ENCODE measurements at places on chromosomes 12 and 14.

GRCh38 chr14:52265253-52265652 is 2.2 kb upstream of the PTGDR start:
- no peak for DNase-seq

DNA sequence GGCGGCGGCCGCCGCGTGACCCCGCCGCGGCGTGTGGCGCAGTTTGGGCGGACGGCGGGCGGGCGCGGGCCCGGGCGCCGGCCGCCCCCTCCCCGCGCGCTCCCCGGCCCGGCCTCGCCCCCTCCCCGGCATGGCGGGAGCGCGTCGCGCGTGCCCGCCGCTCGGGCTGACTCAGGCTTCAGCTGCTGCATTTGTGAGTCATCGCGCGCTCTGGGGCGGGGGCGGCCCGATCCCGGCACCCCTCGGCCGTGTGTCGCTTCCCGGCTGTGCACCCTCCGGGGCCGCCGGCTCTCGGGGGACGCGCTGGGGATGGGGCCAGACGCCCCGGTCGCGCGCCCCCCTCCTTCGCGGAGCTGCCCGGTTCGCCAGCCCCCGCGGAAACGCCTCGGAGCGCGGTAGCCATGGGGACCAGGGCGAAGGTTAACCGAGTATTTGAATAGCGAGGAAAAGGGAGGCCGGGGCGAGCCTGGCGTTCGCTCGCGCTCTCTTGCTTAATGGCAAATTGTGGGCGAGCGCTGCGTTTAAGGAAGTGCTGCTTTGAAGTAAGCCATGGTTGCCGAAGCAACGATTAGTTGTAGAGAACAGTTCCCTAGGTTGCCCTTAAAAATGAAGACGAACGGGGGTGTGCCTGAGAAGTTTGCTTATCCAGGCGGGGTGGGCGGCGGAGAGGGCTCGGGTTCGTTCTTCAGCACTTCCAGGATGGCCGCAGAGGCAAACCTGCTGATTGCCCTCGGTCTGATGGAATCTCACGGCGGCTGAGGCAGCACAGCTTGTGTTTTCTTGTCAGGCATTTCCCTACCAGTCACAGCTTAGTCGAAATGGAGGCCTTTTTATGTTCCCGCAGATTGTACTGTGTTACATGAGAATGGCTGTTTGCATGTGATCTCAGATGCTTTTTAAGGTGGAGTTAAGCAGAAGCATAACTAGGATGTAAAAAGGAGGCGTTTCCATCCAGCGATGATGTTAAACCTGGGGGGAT is 896 bp downstream of the EIF5 start:
- peak; percentile 87 for DNase-seq

DNA sequence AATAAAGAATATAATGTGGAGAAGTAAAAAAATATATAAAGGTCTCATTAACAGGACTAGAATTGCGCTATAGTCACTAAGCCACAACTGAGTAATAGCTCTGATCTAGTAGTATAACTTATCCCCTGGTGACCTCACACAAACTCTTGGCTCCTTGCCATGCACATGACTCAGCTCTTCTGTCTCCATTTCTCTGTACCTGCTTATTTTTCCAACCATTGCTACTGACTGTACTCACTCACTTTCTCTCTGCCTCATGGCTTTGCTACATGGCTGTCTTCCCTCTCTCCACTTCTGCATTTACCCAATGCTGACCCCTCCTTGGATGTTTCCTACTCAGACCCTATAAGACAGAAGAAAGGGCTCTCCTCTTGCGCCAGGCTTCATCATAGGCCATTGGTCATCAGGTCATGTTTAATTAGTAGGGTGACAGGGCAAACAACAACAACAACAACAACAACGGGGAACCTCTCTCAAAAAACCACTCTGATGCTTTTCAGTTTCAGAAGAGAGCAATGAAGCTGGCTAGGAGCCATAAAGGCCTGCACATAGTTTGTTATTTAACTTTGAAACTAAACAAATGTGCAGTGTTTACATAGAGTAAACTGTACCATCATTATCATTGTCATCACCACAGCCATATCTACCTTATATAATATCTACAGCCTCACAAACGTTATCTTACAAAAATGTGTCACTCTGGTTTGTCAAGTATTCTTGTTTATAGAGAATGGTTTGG is 25.6 kb upstream of the KRAS start:
- DNase-seq = no peak

DNA sequence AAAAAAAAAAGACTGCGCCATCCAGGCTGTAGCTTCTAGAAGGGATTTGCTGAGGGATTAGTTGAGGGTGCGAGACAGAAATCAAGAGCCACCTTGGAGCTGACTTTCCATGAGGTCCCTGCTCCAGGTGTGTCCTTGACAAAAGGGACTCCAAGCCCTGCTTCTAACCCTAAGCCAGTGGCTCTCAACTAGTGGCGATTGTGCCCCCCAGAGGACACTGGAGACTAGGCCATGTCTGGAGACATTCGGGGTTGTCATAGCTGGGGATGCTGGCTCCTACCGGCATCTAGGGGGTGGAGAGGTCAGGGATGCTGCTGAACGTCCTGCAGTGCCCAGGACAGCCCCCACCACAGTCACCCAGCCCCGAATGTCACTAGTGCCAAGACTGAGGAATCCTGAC is 40.6 kb downstream of the SPRING1 start:
- DNase-seq = no peak

- no peak for DNase-seq
Observed at GRCh38 chr14:82079553-82079952, 545.9 kb upstream of the SEL1L start.

DNA sequence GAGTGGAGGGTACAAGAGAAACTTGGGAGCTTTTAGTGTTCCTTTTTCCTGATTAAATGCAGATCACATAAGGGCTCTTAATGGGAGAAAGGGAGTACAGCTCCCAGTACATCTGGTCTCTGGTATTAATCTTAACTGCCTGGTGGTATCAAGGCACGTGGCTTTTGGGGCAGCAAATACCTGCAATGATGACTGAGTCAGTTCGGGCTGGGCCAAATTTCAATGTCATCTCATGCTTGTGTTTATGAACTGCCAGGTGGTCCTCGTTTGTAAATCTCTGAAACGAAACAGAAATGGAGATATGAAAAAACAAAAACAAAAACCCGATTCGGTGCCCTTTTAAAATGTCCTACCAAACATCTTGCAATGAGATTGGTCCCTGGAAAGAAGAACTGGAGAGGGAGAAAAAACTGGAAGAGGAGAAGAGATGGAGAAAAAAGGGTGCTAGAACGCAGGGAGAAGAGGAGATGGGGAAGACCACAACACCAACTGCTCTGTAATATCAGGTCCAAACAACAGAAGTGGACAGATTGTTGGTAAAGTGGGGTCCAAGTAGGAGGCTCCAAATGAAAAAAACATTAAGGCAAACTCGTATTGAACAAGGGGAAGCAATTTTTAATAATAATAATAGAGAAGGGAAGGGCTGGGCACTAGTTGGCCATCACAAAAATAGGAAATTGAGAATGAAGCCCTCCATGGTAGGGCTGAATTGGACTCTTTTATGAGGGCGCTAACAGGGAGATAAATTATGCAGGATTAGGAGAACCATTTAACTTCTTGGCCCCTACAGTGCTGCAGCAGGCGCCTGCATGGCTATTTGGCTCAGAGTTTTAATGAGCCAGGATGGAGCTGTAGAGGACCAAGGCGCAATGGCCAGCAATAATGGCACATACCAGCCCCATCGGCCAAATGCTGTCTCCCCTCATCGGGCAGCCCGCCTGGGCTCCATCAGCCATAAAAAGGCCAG is 45.4 kb upstream of the NPFF start:
- no peak for DNase-seq

- DNase-seq = no peak
Observed at GRCh38 chr14:103220982-103221641, 97.9 kb downstream of the TNFAIP2 start.

DNA sequence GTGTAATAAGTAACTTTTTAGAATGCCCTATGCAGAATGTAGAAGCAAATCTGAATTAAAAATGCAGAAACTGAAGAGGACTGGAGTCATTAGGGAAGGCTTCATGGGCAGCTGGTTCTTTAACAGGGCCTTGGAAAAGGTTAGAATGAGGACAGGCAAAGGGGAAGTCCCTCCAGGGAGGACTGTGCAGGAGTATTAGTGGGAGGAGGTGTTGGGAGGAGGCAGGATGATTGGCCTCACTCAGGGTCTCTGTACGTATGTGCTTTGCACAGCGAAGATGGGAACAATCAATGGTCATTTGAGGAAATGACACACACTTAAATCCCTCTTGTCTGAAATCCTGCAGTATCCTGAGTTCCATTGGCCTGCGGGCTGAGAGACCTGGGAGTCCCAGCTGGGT is 119.7 kb downstream of the PTCSC3 start:
- no peak for DNase-seq

DNA sequence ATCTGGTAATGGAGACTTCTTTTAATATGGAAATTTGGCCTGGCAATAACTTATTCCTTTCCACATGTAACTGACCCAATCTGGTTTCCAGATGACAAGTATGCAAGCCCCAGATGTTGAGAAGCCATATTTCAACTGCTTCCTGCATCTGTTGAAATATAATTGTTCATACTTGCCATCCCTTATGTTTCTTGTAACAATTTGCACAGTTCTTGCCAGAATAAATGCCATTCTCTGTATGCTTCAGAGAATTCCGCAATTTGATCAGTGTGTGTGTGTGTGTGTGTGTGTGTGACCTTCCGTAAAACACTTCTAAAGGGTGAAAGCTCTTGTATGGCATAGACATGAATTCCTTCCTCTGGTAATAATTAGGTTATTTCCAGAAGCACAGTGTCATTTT is 1.8 kb upstream of the CLEC2A start:
- DNase-seq = no peak

DNA sequence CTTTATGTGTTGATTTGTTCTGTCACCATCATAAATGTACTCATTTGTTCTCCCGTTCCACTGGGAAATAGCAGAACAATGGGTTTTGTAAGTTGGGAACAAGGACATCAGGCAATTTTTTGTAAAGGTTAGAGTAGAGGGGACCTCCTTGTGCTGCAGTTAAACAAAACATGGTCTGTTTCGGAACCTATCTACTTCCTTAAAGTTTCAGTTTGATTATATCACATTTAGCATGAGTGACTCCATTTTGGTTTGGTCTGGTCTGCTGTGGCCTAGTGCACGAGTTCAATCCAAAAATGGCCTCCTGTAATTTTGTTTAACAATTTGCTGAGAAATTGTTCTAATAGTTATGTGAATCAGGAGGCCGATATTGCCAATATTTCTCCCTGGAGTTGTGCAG is 372.7 kb downstream of the NUAK1 start:
- DNase-seq = no peak

GRCh38 chr14:53581504-53581903 is 375.1 kb downstream of the BMP4 start:
- no peak for DNase-seq

DNA sequence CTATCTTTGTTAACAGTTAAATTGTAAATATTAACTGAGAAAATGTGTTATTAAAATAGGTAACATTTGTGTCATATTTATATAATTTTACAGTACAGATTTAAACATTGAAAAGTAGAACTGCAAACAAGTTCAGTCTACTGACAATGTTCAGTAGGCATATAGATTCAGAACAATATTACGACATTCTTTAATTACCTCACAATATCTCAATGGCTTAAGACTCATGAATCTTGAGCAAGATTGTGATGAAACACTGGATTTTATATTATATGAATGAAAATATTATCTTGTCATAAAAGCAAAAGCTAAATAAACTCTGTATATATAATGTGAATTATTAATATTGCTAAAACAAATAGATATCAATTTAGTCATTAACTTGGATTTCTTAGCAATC is 194.9 kb downstream of the ADAMTS20 start:
- DNase-seq = no peak

DNA sequence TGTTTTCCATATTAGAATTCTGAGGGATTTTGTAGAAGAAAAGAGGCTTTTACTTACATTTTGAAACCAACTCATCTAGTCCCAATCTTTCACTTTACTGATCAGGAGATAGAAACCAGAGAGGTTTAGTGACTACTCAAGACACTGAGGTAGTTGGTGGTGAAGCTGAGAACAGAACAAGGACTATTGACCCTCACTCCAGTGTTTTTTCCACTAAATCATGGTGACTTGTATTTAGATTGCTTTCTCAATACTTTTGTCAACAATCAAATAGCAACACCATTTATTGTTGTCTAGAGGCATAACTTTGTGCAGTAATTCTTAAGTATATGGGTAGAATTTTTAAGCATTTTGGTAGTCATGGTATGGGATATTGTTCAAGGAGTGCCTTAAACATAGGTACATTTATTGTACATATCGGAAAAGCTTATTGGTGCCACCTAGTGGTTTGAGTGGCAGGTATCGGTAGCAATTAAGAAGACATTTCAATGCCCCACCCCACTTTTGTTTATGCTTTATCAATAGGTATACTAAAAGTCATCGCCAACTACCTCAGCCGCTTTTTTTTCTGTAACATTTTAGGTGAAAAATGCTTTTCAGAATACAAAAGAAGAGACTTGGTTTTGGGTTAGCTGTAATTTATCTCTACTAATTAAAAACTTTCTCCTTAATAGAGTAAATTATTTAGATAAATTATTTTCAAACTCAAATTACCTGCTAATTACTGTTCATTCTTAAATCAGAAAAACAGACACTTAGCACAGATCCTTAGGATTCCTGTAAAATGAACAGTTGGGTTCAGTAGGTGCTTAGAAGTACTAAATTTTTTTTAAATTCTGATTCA is 47.3 kb upstream of the PAWR start:
- no peak for DNase-seq

- no peak for DNase-seq
Observed at GRCh38 chr12:106138633-106139421, at the start of gene NUAK1. Gene NUAK1 (minus strand): TSS chr12:106138954. CDS start chr12:106138653, 301 bp downstream.

GRCh38 chr12:101703487-101703886 is 6.0 kb downstream of the CHPT1 start:
- no peak for DNase-seq

- DNase-seq = no peak
Observed at GRCh38 chr12:53701518-53702264, 25.6 kb downstream of the CALCOCO1 start.

- peak; percentile 67 for DNase-seq
Observed at GRCh38 chr12:99059824-99060511, 414.9 kb downstream of the APAF1 start.

DNA sequence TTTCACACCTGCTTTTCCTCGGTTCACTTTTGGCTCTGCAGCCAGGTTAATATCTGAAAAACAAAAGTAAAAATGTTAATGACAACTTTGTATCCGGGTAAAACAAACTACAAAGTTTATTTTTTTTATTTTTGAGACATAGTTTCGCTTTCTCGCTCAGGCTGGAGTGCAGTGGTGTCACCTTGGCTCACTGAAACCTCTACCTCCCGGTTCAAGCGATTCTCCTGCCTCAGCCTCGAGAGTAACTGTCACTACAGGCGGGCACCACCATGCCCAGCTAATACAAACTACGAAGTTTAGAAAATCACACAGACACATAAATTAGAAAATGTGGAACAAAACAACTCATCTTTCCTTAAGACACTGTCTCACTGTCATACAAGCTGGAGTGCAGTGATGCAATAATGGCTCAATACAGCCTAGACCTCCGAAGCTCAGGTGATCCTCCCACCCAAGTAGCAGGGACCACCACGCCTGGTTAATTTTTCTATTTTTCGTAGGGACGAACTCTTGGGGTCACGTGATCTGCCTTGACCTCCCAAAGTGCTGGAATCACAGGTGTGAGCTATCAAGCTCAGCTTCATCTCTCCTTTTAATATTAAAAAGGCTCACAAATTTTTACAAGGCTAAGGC is 38.1 kb downstream of the HNRNPC start:
- no peak for DNase-seq

Measured in ascending aorta (tissue), 2 donors.